ENCODE measurements at places on chromosomes 3 and 15.

GRCh38 chr3:94127115-94127514 lies 64.3 kb downstream of the NSUN3 start:
- no peak for DNase-seq

DNA sequence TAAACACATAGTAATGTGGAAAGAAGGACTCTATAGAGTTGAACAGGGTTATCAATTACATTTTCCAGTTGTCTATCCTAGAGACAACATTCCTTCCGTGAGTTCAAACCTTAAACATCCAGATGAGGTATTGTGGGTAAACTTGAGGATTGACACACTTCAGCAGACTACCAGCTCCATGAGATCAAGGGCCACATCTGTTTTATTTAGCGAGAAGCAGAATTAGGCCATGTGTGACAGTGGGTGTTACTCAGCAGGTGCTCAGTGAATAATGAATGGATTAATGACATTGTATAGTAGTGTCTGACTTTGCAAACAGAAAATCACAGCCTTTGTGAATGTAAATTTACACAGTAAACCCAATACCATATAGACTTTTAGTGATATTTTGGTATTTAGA lies 941.1 kb upstream of the CFAP20DC start:
- DNase-seq = no peak

- no peak for DNase-seq
Observed at GRCh38 chr3:150871192-150871591, 34.0 kb downstream of the MINDY4B start.

DNA sequence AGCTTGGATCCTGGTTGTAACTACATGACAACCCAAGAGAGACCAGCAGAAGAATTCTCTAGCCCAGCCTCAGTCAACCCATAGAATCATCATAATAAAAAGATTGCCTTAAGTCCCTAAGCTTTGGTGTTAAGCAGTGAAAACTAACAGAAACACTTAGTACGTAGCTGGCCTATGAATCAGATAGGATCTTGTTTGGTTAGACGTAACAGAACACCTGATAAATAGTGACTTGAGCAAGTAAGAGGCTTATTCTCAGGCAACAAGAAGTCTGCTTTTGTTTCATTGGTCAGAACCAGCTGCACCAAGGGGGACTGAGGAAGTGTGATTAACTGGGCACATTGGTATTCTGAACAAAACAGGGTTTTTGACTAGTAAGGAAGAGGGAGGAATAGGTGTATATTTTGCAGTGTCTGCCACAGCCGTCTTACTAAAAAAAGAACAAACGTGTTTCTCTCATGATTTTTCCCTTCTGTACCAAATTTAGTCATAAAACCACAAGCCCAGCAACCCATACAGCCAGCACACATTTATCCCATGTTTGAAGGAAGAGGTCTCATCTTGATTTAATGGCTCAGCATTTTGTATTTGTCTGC lies 53.3 kb upstream of the GLCE start:
- no peak for DNase-seq

- no peak for DNase-seq
Observed at GRCh38 chr3:72633121-72633520, 215.1 kb downstream of the SHQ1 start.

- DNase-seq = no peak
Observed at GRCh38 chr3:190064112-190064511, 56.6 kb downstream of the P3H2 start.

- DNase-seq = no peak
Observed at GRCh38 chr3:30286811-30287210, 319.6 kb upstream of the TGFBR2 start.
